ENCODE measurements at places on chromosomes 13 and 19.

- DNase-seq: no peak
Observed at GRCh38 chr13:99722338-99722818, 221.1 kb downstream of the TM9SF2 start.

GRCh38 chr19:18291590-18292461, 10.4 kb upstream of the JUND start:
- no peak for DNase-seq

DNA sequence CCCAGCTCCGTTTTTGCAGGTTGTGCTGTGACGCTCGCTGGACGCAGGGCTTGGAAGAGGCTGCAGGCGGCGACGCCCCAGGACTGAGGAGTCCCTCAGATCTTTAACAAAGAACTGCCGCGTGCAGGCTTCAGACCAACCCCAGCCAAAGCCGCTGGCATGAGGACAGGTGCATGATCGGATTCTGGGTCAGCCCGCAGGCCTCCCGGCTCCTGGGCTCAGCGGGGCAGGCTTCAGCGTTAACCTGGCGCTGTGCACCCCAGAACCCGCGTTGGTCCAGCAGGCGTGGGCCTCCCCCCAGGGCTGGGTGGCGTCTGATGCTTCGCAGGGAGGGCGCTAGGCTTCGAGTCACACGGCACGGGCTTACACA, 920 bp upstream of the TIMM13 start:
- DNase-seq: no peak

- DNase-seq: no peak
Observed at GRCh38 chr19:10390652-10391286, 10.4 kb upstream of the TYK2 start.

- no peak for DNase-seq
Observed at GRCh38 chr19:10899151-10899653, 27.8 kb downstream of the CARM1 start.

DNA sequence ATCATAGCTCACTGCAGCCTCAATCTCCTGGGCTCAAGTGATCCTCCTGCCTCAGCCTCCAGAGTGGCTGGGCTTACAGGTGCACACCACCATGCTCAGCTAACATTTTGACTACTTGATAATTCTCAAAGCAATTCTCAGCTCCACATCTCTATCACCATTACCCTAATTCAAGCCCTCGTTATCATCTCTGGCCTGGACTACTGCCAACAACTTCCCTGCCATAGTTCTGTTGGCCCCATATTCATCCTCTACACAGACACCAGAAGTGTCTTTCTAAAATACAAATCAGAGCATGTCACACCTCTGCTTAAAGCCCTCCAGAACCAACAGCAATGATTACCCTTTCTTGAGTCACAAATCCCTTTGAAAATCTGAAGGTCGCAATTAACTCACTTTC, 7.9 kb downstream of the FLT3 start:
- DNase-seq: no peak

DNA sequence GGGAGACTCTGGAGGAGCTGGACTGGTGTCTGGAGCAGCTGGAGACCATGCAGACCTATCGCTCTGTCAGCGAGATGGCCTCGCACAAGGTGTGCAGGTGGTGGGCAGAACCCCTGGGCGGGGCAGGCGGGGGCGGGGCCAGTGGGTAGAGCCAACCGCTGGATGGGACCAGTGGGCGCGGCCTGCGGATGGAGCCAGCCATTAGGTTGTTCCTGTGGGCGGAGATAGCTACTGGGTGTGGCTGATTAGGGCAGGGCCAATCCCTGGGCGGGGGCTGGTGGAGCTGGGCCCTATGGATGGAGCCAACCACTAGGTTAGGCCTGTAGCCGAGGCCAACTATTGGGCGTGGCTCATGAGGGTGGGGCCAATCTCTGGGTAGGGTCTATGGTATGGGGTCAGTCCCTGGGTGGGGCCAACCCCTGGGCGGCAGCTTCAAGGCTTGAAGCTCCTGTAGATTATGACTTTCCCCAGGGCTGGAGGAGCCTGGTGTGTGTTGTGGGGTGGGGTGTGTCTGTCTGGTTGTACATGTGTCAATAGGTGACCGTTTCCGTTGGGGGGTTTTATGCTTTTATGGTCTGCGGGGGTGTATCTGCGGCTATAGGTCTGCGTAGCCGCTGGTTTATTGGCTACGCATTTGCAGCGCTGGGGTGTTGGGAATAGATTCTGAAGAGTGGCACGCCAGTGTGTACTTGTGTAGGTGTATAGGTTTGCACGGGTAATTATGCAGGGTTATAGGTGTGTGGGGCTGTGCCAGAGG, 30.7 kb downstream of the PDE4A start:
- no peak for DNase-seq

DNA sequence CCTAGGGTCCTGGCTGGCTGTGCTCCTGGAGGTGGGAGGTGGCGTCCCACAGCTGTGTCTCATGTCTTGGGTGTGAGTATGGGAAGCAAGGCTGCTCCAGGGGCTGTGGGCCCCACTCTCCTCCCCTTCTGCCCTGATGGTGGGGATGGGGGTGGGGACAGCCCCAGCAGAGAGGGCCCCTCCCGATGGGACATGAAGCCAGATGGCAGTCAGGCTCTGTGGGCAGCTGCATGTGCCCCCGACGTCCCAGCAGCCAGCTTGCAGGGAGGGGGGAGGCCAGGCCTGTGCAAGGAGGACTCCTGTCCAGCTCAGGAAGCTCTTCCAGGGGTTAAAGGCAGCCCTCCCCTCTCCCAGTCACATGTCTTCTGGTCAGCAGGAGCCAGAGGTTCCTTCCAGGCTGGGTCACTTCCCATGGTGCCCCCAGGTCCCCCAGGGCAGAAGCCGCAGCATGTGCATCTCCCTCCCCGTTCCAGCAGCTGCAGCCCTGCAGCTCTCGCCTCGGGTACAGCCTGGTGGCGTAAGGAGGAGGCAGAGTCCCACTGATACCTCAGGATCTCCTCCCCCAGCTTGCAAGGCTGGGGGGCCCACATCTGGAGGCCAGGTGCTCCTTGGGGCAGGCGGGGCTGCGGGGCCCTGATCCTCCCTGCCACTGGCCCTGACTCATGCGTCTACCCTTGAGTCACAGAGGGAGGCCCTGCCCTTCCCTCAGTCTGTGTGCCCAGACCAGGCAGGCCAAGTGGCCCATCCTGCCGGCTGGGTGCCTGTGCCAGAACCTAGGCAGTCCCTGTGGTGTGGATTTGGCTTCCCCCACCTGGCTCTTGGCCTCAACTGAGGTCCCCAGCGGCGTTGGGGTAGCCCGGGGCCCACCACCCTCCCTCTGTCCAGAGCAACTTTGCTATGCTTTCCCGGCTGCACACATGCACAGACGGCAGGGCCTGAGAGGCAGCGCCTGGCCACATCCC, 13.0 kb downstream of the YIPF2 start:
- DNase-seq: peak; percentile 63

DNA sequence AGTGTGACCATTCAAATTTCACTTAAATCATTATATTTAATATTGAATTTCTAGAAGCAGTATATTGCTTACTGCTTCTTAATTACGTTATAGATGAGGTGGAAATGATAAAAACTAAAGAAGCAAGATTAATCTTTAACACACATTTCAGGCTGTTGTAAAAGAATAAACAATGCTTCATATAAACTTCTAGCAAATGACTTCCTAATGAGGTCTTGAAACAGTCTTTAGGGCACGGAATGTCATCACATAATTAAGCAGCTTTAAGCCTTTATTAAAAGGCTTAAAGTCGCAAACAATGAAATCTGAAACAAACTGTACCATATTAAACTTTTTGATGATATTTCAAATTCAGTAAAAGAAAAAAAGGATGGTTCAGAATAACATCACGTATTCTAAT, 1.9 kb downstream of the SLITRK6 start:
- DNase-seq: no peak

DNA sequence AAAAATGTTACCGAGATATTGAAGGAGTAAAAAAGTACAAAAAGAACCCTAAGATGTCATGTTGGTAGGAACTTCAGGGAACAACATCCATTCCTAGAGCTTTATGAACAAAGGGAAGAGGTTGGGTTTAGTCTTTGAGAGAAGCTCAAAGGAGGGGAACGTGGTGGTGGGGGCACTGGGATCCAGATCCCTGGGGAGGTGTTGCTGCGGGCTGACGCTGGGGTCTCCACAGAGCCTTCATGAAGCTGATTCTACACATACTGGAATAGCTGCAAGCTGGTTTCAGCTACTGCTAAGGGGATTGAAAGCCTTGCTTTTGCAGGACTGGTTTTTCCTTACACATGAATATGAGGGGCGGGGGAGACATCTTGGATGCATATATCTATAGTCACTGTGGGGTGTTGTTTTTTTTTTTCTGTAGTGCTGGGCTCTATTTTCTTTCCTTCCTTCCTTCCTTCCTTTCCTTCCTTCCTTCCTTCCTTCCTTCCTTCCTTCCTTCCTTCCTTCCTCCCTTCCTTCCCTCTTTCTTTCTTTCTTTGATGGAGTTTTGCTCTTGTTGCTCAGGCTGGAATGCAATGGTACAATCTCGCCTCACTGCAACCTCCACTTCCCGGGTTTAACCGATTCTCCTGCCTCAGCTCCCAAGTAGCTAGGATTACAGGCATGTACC, 6.5 kb upstream of the MZF1 start:
- DNase-seq: no peak

GRCh38 chr13:39976481-39976880, 321.0 kb downstream of the COG6 start:
- DNase-seq: no peak

DNA sequence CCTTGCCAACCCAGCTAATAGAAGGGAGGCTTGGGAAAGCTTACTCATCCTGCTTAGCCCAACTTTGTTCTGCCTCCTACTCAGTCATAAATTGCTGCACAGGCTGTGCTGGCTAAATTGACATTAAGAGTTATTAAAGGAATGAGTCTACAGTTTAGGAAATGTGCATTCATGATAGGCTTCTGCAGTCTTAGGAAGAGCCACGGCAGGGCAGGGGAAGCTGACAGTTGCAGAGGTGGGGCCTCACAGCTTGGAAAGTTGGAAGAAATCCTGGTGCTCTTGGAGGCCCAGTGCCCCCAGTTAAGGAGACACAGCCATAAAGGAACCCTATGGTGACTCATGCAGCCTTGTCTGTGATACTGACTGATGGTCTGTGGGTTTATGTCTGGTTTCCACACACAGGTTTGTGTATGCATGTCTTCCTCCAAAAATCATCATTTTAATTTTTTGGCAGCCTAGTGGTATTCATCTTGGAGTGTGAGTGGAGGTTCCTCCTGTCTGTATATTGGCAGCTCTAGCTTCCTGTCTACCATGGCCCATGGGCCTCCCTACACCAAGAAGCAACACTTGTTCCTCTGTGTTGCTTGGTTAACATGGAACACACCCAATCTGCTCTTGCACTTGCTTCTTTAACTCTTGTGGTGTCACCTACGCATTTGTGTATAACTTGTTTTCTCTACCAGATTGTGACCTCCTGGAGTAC, 135.0 kb upstream of the KL start:
- DNase-seq: peak; percentile 78

- no peak for DNase-seq
Observed at GRCh38 chr19:49180659-49181058, 23.1 kb downstream of the TRPM4 start.

GRCh38 chr13:24407844-24408243, 98.5 kb downstream of the C1QTNF9 start:
- no peak for DNase-seq

DNA sequence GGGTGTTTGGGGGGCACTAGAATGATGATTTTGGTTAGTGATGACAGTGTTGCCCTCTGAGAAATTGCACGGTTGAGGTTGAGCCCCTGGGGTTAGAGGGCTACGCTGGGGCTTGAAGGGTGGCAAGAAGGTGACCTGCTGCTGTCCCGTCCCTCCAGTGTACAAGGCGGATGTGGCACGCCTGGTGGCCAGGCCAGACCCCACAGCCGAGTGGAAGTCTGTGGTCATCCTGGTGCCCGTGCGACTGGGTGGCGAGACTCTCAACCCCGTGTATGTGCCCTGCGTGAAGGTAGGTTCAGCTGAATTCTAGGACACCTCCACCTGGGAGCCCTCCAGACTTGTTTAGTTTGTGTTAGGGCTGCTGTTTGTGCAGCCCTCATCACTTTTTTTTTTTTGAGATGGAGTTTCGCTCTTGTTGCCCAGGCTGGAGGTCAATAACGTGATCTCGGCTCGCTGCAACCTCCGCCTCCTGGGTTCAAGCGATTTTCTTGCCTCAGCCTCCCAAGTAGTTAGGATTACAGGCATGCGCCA, 5.1 kb downstream of the ATG4D start:
- no peak for DNase-seq

- DNase-seq: no peak
Observed at GRCh38 chr13:28012383-28012782, 23.9 kb upstream of the URAD start.

DNA sequence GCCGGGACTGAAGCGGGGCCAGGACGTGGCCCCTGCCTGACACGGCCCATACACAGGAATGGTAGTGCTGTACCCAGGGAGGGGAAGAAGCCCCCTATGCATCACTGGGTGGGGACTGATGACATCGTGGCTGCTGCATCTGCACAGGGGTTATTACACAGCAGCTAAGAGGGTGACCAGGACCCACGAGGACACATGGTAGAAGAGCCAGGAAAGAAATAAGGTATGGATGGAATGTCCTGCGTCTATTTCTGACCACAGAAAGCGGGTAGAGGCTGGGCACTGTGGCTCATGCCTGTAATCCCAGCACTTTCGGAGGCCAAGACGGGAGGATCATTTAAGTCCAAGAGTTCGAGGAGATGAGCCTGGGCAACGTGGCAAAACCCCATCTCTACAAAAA, 24.1 kb downstream of the DCAF15 start:
- DNase-seq: no peak

GRCh38 chr19:48319647-48320541, 5.5 kb upstream of the EMP3 start:
- no peak for DNase-seq

DNA sequence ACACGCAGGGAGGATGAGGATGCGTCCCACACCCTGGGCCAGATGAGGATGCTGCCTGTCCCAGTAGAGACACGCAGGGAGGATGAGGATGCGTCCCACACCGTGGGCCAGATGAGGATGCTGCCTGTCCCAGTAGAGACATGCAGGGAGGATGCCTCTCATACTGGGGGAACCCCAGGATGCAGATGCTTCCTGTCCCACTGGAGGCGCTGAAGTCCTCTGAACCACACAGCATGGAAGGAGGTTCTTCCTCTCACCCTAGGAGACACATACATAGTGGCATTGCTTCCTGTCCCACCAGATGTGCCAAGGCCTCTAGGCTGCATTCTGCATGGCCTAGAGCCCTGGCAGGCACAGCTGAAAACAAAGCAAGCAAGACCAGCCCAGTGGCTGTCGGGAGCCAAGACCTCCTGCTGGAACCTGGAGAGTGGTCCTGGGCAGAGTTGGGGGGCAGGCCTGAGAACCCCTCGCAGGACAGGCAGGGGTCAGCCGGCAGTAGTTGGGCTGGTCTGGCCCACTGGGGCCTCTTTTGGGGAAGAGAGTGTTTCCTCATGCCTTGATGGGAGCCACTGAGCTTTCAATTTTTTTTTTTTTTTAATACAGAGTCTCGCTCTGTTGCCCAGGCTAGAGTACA, 4.3 kb downstream of the HPN start:
- no peak for DNase-seq

DNA sequence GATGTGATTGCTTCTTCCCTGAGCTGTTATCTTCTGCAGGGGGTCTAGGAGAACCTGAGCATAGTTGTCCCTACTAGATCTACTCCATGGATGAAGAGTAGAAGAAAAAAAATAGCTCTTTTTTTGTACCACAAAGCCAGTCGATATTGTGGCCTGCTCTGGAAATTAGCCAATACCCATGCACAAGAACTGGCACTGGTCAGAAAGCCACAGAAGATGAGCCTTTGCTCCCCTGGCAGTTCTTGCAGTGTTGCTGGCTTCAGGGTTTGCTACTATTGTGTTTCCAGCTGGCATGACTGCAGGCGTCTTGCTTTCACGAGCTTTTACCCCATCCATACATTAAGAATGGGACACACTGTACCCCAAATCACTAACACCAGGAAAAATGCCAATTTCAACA, 547.7 kb upstream of the KLF12 start:
- DNase-seq: no peak

- DNase-seq: no peak
Observed at GRCh38 chr19:3979674-3980352, 5.5 kb downstream of the EEF2 start.
